Stimulated activated CD4-positive, alpha-beta T cell treated with anti-CD3 and anti-CD28 coated beads, Interleukin-12 subunit alpha, Interleukin-12 subunit beta, amount 100 ng/mL, for 4 hours (primary cell): ENCODE measurements at places on chromosomes 3 and 15.

DNA sequence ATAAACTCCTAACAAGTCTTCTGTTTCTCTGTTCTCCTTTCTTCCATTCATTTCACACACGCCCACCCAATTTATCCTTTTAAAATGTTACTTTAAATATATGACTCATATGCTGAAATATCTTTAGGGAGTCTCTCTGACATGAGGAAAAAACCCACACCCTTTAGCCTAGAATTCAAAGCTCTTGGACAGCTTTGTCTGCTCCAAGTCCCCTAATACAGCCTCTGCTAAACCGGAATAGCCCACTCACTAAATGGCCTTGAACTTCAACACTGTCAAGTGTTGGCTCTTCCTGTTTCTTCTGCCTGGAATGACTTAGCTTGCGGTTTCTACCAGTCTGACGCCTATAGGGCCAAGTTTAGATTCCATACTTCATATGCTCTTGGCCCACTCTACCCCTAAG lies 3.3 kb upstream of the CD96 start:
- DNase-seq, result no peak

DNA sequence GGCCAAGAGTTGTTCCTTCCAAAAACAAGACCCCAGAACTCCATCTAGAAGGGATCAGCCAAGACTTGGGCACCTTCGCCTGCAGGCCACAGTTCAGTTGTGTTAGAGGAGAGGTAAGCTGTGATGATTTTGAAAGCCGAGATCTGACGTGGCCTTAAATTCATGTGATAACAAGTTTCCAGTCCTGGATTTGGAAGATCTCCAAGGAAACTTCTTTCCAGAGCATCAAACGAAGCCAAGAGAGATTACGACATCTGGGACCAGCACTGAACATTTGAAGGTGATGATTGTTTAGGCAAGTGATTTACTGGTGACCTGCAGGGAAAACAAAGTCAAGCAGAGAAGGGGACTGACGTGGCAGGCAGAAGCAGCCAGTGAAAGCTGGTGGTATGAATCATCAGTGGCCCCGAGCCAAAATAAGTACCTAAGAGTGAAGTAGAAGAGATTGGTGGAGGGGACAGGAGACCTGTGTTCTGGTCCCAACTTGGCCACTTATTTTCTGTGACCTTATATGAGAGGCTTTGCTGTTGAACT lies 339.0 kb upstream of the PROK2 start:
- DNase-seq, result no peak

DNA sequence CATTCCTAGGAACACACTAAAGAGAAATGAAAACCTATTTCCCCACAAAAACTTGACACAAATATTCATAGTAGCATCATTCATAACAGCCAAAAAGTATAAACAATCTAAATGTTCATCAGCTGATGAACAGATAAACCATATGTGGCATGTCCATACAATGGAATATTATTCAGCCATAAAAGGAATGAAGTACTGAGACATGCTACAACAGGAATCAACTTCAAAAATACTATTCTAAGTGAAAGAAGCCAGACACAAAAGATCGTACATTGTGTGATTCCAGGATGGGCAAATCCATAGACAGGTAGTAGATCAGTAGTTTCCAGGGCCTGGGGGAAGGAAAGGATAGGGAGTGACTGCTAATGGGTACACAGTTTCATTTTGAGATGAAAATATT lies 118.0 kb downstream of the GSK3B start:
- DNase-seq, result no peak

DNA sequence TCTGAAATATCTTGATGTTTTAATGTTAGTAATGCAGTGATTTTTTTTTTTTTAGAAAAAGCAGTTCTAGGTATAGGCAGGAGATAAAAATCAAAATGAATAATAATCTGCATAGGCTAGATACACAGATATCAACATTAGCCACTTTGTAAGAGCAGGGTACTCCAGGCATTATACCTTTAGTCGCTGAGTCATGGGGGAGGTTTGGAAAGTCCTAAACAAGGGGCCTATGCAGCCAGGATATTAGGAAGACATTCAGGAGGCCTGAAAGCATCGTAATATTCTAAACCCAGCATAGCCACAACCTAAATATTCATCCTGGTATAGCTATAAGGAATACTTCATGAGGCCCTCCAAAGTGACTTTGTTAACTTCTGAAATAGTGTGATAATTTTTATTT lies 258.1 kb upstream of the NECTIN3 start:
- DNase-seq, result no peak

GRCh38 chr15:76588811-76589747 lies 252.5 kb downstream of the ISL2 start:
- DNase-seq, result no peak

GRCh38 chr15:82554351-82554750 lies 14.1 kb upstream of the RPS17 start:
- no peak for DNase-seq

- DNase-seq, result no peak
These were observed 89.3 kb downstream of the LPP start for GRCh38 chr3:188243124-188243795.

DNA sequence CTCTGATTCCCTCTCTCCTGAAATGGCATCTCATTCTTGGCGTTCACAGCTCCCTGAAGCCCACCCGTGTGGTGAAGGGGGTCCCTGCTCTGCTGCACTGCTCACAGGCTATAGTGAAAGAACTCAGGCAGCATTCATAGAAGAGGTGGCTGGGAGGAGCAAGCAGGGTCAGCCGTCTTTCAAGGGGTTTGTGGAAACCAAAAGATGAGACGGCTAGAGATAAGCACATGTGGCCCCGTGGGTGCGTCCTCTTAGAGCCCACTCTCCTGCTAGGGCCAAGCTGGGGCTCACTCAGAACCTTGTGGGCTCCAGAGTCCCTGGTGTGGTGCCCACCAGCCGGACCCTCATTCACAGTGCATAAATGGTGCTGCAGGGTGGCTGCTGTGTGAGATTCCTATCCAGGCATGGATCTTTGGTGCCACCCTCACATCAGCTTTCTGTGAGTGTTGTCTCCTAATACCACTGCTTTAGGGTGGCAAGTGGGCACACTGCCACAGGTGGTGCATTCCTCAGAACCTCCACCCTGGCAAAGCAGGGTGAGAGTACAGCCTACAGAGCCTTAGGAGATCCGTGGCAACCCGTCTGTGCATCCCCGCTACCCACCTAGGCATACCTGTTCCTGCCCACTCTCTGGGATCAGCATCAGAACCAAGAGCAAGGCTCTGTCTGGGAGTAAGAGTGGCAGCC lies 11.2 kb upstream of the SEMA4B start:
- no peak for DNase-seq

DNA sequence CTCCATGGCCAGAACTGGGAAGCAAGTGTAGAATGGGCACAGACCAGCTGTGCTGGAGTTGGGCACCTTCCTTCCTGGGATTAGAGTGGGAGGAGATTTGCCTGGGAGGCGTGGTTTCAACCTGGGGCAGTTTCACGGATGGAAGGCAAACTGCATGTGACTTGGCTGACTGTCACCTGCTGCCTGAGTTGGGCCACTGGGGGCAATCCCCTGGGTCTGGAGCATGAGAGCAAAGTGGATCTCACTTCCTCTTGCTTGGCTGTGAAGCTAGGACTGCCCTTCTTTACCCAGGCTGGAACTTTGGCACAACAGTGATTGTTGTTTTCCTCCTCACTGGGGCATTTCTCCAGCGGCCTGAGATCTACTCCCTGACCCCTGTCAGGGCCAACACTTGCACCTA lies 1247.0 kb upstream of the EPHA6 start:
- no peak for DNase-seq
